ENCODE measurements at places on chromosomes 3 and 15. TPM values are rescaled to one million over a fixed set of nuclear protein-coding genes. Genes with fewer than 3 reads are reported as not detected.

The CASR gene
- polyA plus RNA-seq: not detected

The ZNF774 gene
- polyA plus RNA-seq: 2.9 TPM

The IGSF11 gene
- polyA plus RNA-seq: 1.7 TPM

The CLRN1 gene
- 0.23 TPM for polyA plus RNA-seq

The PCLAF gene
- polyA plus RNA-seq: 27.1 TPM

The TMF1 gene
- 24.9 TPM for polyA plus RNA-seq

The FBXO40 gene
- 3.4 TPM for polyA plus RNA-seq

The FGF12 gene
- 1.6 TPM for polyA plus RNA-seq

The DISP2 gene
- 1.4 TPM for polyA plus RNA-seq

The GOLGA6L10 gene
- 2.8 TPM for polyA plus RNA-seq

The NECTIN3 gene
- 26.3 TPM for polyA plus RNA-seq

The LAMB2 gene
- 317 TPM for polyA plus RNA-seq

The VILL gene
- 5.8 TPM for polyA plus RNA-seq

The VWA5B2 gene
- 0.40 TPM for polyA plus RNA-seq

The CHRD gene
- 19.2 TPM for polyA plus RNA-seq

The CD80 gene
- not detected for polyA plus RNA-seq

The IL17RE gene
- 1.8 TPM for polyA plus RNA-seq

The RTP3 gene
- polyA plus RNA-seq: 0.14 TPM

The PPARG gene
- 2.8 TPM for polyA plus RNA-seq

The RYR3 gene
- polyA plus RNA-seq: 54.3 TPM

The TICRR gene
- polyA plus RNA-seq: 4.1 TPM

The SPESP1 gene
- 2.4 TPM for polyA plus RNA-seq

The TIMP4 gene
- polyA plus RNA-seq: 2.2 TPM

The KLHL40 gene
- 162 TPM for polyA plus RNA-seq

The GRM7 gene
- not detected for polyA plus RNA-seq

The MYO5C gene
- polyA plus RNA-seq: 8.5 TPM

The CCRL2 gene
- 0.38 TPM for polyA plus RNA-seq

The ELL3 gene
- 1.8 TPM for polyA plus RNA-seq

The CIAO2A gene
- 43.6 TPM for polyA plus RNA-seq

The ADAMTS17 gene
- polyA plus RNA-seq: 4.0 TPM

The FSD2 gene
- 65.9 TPM for polyA plus RNA-seq

The SYNM gene
- polyA plus RNA-seq: 89.3 TPM

The LINGO1 gene
- 6.3 TPM for polyA plus RNA-seq

The CX3CR1 gene
- 4.2 TPM for polyA plus RNA-seq

The MBD4 gene
- 26.5 TPM for polyA plus RNA-seq
